ENCODE measurements at places on chromosomes 2 and 18. TPM values are rescaled to one million over a fixed set of nuclear protein-coding genes. Genes with fewer than 3 reads are reported as not detected.
A peak's percentile ranks its signal among the peaks of the same experiment; 100 is the strongest.

DNA sequence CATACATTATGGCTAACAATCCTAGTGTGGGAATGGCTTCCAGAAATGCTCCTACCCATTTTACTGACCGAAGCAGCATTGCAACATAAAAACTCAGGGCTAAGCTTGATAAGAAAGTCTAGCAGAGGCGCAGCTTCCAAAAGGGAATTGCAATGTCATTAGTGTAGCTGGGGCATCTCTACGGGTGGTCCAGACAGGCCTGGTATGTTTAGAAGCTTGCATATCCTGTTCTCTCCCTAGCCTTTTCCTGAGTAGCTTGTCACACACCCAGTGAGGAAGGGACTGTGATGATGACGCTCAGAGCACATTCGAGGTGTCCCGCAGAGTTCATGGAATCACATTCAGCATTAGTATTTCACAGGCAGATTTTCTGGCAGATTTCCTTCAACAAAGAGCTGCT lies 38.0 kb upstream of the COL5A2 start:
- H3K4me3 ChIP-seq, result no peak overlapping the region
- no peak overlapping the region for H3K27ac ChIP-seq
- H3K27me3 ChIP-seq, result no peaks in the 10 kb centered on the region
- H3K36me3 ChIP-seq, result no peaks in the 10 kb centered on the region
- no peaks in the 10 kb centered on the region for H3K4me1 ChIP-seq

Gene GCKR
- not detected for total RNA-seq

- H3K4me1 ChIP-seq, result no peaks in the 10 kb centered on the region
- no peak for DNase-seq
- H3K36me3 ChIP-seq, result no peaks in the 10 kb centered on the region
- H3K4me3 ChIP-seq, result no peak overlapping the region
These were observed 26.5 kb upstream of the CHST9 start for GRCh38 chr18:27211569-27211968.

- no peak overlapping the region for H3K27ac ChIP-seq
- peak; percentile 19 for DNase-seq
- H3K4me1 ChIP-seq, result peaks cover 17% of the 10 kb centered on the region
- H3K36me3 ChIP-seq, result no peaks in the 10 kb centered on the region
These were observed 228.5 kb downstream of the ALPK2 start for GRCh38 chr18:58400331-58400870.

GRCh38 chr2:179771791-179772190 lies 89.6 kb downstream of the ZNF385B start:
- no peaks in the 10 kb centered on the region for H3K4me1 ChIP-seq
- H3K36me3 ChIP-seq, result no peaks in the 10 kb centered on the region
- no peak overlapping the region for H3K27ac ChIP-seq
- no peak for DNase-seq

Gene EVX2
- total RNA-seq, result not detected

Gene REG3G
- not detected for total RNA-seq

DNA sequence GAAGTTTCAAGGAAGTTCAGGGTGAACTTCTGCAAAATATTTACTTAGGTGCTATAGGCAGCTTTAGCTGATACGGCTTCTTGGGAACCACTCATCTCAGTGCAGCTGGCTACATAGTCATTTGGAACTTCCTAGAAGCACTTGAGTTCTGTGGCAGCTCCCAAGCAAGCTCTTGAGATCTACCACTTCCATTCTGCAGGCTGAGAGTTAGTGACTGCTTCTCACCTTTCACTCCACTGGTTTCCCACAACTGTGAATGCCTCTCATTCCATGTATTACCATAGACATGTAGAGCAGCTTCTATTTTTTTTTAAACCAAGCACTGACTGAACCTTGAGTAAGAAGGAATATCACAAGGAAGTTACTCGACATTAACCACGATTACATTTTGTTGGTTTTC lies 994.1 kb upstream of the ACVR2A start:
- DNase-seq, result no peak
- H3K36me3 ChIP-seq, result no peaks in the 10 kb centered on the region
- no peaks in the 10 kb centered on the region for H3K27me3 ChIP-seq
- no peaks in the 10 kb centered on the region for H3K4me1 ChIP-seq
- H3K27ac ChIP-seq, result no peak overlapping the region
- no peak overlapping the region for H3K4me3 ChIP-seq

DNA sequence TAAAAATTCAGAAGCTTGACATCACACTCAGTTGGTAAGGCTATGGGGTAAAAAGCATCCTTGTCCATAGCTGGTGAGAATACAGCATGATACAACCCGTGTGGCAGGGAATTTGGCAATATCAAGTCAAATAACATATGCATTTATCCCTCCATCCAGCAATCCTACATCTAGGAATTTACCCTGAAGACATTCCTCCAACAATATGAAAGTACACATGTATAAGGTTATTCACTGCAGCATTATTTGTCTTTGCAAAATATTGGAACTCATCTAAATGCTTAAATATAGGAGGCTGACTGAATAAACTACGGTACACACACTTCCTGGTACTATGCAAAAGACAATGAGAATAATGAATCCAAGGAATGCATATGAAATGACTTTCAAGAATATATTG lies 101.0 kb downstream of the MEP1B start:
- no peaks in the 10 kb centered on the region for H3K36me3 ChIP-seq
- no peaks in the 10 kb centered on the region for H3K27me3 ChIP-seq
- no peak overlapping the region for H3K4me3 ChIP-seq
- no peak overlapping the region for H3K27ac ChIP-seq
- no peaks in the 10 kb centered on the region for H3K4me1 ChIP-seq

DNA sequence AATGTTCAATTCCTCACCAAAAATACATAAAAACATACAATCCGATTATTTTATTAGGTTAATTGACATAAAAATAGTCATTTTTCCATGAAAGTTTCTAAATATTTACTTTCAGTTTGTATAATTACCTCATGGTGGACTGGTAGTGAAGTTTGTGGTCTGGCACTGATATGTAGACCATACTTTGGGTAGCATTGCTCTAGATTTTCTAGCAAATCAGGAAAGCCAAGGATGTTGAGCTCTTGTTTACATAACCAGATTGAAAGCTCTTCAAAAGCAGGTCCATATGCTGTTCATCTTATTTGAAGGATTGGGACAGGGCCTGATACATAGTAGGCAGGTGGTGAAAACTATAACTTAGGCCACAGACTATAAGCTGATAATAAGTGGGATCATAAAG lies 61.8 kb downstream of the COMMD1 start:
- no peaks in the 10 kb centered on the region for H3K36me3 ChIP-seq
- H3K27me3 ChIP-seq, result no peaks in the 10 kb centered on the region
- no peaks in the 10 kb centered on the region for H3K4me1 ChIP-seq
- no peak overlapping the region for H3K27ac ChIP-seq
- no peak for DNase-seq

Gene CDH2
- total RNA-seq, result not detected

GRCh38 chr2:120525056-120526046 lies 179.4 kb downstream of the INHBB start:
- no peak for DNase-seq
- no peaks in the 10 kb centered on the region for H3K36me3 ChIP-seq
- H3K27ac ChIP-seq, result no peak overlapping the region
- H3K4me3 ChIP-seq, result no peak overlapping the region

Gene NFATC1
- total RNA-seq, result 64.3 TPM

DNA sequence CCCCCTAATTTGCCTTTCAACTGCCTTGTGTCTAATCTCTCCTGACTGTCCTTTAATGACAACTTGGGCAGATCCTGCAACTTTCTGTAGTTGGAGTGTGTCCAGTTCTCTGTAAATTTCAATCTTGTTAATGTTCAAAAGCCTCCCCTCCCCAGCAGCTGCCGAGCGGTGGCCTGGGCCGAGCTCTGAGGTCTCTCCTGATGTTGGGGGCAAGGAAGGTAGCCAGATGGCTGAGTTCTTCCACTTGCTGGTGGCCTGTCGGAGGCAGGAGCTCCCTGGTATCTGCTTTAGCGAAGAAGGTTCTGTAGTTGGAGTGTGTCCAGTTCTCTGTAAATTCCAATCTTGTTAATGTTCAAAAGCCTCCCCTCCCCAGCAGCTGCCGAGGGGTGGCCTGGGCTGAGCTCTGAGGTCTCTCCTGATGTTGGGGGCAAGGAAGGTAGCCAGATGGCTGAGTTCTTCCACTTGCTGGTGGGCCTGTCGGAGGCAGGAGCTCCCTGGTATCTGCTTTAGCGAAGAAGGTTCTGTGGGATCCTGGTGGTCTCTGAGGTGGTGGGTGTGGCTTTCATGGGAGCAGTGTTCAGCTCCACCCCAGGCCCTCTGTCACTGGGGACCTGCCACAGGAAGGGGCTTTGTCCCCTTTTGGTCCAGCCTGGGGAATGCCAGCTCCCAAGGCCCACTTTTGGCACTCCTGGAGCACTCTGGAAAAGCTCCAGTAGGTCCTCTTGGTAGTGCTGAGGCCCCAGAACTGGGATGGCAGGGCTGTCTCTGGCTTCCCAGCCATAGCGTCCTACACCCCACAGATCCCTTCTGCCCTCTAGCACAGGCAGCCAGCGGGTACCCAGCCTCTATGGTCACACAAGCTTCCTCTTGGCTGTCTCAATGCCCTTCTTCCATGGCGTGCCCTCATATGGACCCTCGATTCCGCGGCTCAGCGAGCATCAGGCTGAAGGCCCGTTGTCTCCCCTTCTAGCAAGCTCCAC lies 211.9 kb downstream of the ALPK2 start:
- H3K27me3 ChIP-seq, result no peaks in the 10 kb centered on the region
- no peak overlapping the region for H3K27ac ChIP-seq
- H3K4me3 ChIP-seq, result no peak overlapping the region
- no peaks in the 10 kb centered on the region for H3K4me1 ChIP-seq
- H3K36me3 ChIP-seq, result no peaks in the 10 kb centered on the region

GRCh38 chr2:146374505-146374904 lies 1470.3 kb upstream of the ACVR2A start:
- no peak overlapping the region for H3K4me3 ChIP-seq
- no peak for DNase-seq
- no peak overlapping the region for H3K27ac ChIP-seq
- no peaks in the 10 kb centered on the region for H3K36me3 ChIP-seq
- no peaks in the 10 kb centered on the region for H3K27me3 ChIP-seq

DNA sequence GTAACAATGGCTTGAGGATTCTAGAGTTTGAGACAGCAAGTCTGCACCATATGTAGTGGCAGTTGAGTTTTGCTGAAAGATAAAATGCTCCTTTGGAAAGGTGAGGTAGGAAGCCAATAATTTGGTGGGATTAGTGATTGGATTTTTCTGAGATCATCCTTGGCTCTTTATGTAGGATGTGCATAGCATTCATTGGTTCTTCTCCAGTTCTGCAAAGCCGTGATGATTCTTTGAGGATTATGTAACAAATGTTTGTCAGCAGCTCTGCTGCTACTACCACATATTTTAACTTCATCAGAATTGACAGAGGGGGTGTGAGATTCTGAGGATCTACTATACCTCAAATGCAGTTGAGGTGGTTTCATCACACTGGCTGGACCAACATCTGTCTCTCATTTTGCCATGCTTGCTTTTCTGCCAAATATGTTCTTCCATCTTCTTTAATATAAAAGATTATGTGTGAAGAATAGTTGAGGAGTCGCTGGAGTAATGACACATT lies 188.9 kb upstream of the RASGRP3 start:
- no peak overlapping the region for H3K27ac ChIP-seq
- no peak overlapping the region for H3K4me3 ChIP-seq
- H3K4me1 ChIP-seq, result no peaks in the 10 kb centered on the region
- H3K36me3 ChIP-seq, result no peaks in the 10 kb centered on the region

Gene C2orf15
- total RNA-seq, result 2.3 TPM

GRCh38 chr18:48824231-48824970 lies 126.4 kb downstream of the SMAD7 start:
- H3K27me3 ChIP-seq, result no peaks in the 10 kb centered on the region
- no peak for DNase-seq
- no peak overlapping the region for H3K4me3 ChIP-seq
- H3K27ac ChIP-seq, result no peak overlapping the region

Gene MARS2
- 12.3 TPM for total RNA-seq

Gene SCG2
- total RNA-seq, result not detected

DNA sequence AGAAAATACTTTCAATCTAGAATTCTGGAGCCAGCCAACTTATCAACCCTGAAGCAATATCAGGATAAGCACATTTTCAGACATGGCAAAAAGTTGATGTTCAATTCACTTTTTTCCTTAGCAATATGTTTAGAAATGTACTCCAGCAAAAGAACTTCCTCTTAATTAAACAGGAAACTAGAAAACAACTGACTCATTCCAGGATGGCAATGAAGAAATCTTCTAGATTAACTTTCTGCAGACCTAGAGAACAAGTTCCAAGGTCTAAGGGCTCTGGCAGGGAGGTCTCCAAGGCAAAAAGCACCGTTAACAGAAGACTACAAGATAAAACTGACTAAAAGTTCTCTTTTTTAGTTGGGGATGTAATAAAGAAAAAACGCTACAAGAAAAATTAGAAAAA lies 69.2 kb upstream of the VWC2L start:
- H3K27me3 ChIP-seq, result no peaks in the 10 kb centered on the region
- no peak overlapping the region for H3K4me3 ChIP-seq
- no peak for DNase-seq

GRCh38 chr2:132468821-132469675 lies 52.4 kb downstream of the GPR39 start:
- H3K36me3 ChIP-seq, result no peaks in the 10 kb centered on the region
- no peak overlapping the region for H3K4me3 ChIP-seq
- no peaks in the 10 kb centered on the region for H3K27me3 ChIP-seq
- no peak for DNase-seq
- H3K4me1 ChIP-seq, result no peaks in the 10 kb centered on the region

Gene C1QL2
- not detected for total RNA-seq

Gene GPR75
- total RNA-seq, result 3.1 TPM

Gene MYCN
- not detected for total RNA-seq

DNA sequence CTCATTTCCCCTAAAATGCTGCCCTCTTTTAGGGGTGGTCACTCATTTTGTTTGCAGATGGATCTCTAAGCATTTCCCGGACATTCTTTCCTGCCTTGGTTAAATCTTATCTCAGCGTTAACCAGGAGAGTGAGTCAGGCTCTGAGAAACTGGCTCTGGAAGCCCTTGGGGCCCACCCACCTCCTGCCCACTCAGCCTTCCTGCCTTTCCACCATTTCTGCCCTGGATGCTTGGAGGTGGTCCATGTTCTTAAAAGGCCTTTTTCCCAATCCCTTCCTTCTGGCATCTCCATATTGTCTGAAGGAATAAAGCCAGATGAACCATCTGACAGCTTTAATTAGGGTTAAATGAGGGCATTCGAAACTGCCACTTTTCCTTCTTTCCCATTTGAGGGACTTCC lies 9.5 kb downstream of the HK2 start:
- H3K36me3 ChIP-seq, result no peaks in the 10 kb centered on the region
- H3K27me3 ChIP-seq, result no peaks in the 10 kb centered on the region
- H3K4me1 ChIP-seq, result peaks cover 96% of the 10 kb centered on the region
- DNase-seq, result no peak
- no peak overlapping the region for H3K4me3 ChIP-seq

DNA sequence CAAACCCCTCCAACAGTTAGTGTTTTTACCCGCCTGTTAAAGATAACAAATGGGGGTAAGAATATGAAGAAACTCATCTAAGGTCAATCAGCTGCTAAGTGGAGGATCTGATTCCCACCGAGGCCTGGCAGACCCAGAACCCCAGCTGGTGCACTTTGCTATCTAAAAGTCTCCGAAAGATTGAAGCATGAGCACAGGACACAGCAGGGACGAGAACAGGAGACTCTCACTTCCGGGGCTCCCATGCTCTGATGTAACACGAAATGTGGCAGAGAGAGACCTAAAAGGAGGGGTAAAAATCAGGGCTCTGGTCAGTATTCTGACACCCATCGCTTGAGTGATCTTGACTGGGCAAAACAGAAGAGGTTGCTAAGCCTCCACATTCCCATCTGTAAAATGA lies 119.7 kb downstream of the PDCL3 start:
- no peak for DNase-seq
- H3K27me3 ChIP-seq, result no peaks in the 10 kb centered on the region
- no peaks in the 10 kb centered on the region for H3K36me3 ChIP-seq
- H3K27ac ChIP-seq, result no peak overlapping the region
- H3K4me3 ChIP-seq, result no peak overlapping the region
- H3K4me1 ChIP-seq, result no peaks in the 10 kb centered on the region

Gene TUBA3E
- not detected for total RNA-seq
